T-cell (primary cell): ENCODE measurements at places on chromosomes 7 and 10. TPM values are rescaled to one million over a fixed set of nuclear protein-coding genes. Genes with fewer than 3 reads are reported as not detected.

The MRPS33 gene
- 45.5 TPM for total RNA-seq

The COPS6 gene
- 71.1 TPM for total RNA-seq

The UNC5B gene
- total RNA-seq: 0.19 TPM

The CYP2C19 gene
- total RNA-seq: not detected

The CTAGE15 gene
- 0.78 TPM for total RNA-seq

The C7orf57 gene
- 2.0 TPM for total RNA-seq

The DNA2 gene
- total RNA-seq: 5.3 TPM

The DKK1 gene
- total RNA-seq: 0.59 TPM

The TSPAN12 gene
- 0.44 TPM for total RNA-seq

The C10orf53 gene
- total RNA-seq: not detected

The OPN4 gene
- total RNA-seq: not detected

The ANKRD26 gene
- 9.9 TPM for total RNA-seq

The ZNF33A gene
- total RNA-seq: 56.2 TPM

The TAF5 gene
- total RNA-seq: 7.0 TPM
